ENCODE measurements at places on chromosomes 4 and X. TPM values are rescaled to one million over a fixed set of nuclear protein-coding genes. Genes with fewer than 3 reads are reported as not detected.

The AFF2 gene
- total RNA-seq, result 0.77 TPM

The VCX3B gene
- not detected for total RNA-seq

The GAK gene
- total RNA-seq, result 124 TPM

The CSAG3 gene
- not detected for total RNA-seq

Measured in activated naive CD4-positive, alpha-beta T cell treated with anti-CD3 and anti-CD28 coated beads, Interleukin-2, amount 50 U/mL, for 72 hours (primary cell).